ENCODE measurements at places on chromosomes 3 and 15.

GRCh38 chr3:35745802-35746484 is 106.6 kb downstream of the ARPP21 start:
- DNase-seq = no peak

- no peak for DNase-seq
Observed at GRCh38 chr3:46537779-46538178, 28.3 kb downstream of the LRRC2 start.

DNA sequence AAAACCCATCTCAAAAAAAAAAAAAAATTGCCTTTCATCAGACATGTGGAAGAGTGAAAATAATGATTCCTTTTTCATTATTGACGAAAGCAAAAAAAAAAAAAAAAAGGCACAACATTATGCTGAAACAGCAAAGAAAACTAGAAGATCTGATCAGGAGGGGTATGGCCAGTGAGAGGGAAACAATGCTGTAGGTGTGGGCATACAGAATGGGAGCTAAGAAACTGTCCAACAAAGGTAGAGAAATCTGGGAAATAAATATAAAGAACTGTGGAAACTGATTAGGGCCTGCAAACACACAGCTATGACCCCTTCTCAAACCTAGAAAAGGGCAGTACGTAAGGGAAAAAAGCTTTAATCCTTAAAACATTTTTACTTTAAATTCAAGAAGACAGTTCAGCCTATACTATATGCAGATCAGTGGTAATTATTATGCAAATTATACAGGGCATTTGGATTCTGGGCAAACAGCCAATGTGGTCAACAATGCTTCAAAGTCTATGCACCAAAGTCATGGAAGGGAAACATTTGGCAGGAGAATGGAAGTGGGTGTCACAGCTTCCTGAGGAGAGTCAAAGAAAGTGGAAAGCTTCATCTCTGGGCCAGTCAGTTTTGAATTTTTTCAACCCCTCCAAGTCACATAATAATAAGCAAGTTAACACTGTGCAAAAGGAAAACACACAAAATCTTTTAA is 68.3 kb upstream of the SLC12A8 start:
- DNase-seq = no peak

DNA sequence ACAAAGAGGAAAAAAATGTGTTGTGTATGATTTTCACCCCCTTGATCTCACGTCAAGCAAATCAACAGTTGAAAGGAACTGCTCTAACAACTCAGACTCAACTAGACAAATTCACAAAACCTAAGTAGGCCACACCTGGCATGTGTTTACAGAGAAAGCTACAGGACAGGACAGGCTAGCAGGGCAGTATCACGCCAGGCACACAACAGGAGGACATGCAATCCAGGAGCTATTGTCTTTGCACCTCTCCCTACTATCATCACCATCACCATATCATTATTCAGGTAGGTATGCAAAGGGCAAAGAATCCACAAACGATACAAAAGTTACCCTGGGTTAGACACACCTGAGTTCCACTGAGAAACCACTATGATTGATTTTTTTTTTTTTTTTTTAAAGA is 86.4 kb downstream of the TBL1XR1 start:
- DNase-seq = no peak

DNA sequence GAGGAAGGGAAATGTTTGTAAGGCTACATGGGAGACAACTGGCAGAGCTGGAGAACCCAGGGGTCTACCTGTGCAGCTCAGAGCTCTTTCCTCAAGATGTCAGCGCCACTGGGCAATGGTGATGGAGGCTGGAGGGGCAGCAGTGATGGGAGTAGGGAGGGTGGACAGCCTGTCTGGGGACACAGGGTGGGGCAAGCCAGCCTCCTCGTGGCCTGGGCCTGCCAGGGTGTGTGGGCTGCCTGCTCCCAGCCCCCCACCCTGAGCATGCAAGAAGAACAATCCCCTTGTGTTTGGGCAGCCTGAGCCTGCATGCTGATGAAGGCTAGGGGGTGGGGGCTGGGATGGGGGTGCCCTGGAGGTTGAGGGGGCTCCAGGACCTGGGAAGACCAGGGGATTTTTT is 1.2 kb downstream of the PCBP4 start:
- no peak for DNase-seq

DNA sequence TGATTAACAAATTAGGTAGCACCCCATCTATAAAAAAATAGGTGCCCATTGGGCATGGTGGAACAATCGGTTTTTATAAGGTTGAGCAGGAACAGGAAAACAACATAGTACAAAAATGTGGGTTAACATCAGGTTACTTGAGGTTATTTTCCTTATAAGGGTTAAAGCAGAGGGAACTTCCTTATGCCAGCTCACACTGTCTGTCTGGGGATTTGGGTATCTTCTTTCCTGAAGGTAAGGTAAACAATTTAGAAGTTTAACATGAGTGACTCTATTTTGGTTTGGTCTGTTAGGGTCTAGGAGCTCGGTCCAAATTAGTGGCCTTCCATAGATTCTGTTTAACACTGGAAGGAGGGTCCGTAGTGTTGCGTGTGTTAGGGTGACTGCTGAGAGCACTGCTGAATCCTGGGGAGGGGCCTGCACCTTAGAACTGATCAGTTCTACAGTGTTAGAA is 14.7 kb downstream of the CHD2 start:
- DNase-seq = no peak

- no peak for DNase-seq
Observed at GRCh38 chr15:47332481-47332880, 384.8 kb upstream of the SEMA6D start.

DNA sequence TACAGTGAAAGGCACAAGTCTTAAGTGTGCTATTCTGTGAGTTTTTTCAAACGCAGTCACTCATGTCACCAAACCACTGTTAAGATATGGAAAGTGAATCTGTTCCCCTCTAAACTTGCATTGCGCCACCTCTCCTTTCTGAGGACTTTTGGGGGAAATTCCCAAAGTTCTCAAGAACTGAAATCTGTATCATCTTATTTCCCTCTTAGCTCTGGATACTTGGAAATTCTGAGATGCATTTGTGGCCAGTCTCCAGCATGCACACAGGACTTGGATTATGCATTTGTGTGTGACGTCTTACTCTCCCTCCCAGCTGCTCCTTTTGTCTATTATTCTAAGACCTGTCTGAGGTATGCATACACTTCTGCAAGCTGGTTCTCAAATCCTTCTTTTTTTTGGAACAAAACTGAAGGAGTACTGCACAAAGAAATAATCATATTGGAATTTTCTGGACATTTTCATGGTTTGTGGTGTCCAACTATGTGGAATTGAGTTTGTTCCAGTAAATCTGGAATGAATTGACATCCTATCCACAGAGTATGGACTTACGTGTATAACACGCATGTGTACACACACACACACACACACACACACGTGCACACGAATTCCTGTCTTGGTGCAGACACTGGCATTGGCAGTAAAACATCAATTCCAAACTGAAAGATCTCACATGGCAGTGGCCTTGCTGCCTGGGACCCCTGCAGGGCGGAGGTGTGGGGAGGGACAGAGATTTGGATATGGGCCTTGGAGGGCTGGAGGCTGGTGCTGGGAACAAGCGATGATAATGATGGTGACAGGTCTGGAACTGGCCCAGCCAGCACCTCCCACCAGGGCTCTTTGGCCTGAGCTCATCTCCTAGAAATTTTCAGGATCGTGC is 8.2 kb upstream of the LCTL start:
- no peak for DNase-seq

DNA sequence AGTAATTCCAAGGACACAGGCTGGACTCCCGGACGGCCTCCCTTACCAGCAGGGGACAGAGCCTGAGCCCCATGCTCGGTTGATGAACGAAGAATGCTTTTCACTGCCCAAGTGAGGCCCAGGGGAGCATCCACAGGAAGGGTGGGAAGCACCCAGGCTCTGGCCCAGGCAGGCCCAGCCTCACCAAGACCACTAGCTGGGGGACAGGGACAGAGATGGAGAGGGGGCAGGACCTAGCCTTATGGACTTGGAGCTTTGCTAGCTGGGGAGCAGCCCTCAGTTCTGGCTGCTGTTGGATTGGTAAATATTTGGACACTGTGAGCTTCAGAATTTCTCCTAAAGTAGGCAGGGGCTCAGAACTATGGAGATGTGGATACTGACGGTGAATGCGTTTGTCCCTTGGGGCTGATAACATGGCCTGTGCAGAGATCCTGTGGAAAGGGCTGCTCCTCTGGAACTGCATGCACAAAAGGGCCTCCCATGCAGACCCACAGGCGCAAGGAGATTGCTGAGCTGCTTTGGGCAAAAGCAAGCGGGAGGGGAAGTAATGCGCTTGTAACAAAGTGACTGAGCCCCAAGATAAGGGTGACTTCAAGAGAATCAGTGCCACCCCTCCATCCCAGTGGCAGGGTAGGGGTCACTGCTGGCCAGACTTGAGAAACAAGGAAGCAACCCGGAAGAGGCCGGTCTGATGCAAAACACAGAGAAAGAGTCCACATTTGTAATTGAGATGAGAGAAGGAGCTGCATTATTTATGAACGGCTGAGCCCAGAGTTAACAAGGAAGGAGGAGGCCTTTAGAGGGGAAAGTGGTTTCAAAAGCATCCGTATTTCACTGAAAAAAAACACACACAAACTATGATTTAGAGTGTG is 70.1 kb upstream of the MEF2A start:
- no peak for DNase-seq
